ENCODE measurements at places on chromosomes 4 and X.

GRCh38 chrX:23372220-23372902 is 37.7 kb downstream of the PTCHD1 start:
- no peak for DNase-seq

DNA sequence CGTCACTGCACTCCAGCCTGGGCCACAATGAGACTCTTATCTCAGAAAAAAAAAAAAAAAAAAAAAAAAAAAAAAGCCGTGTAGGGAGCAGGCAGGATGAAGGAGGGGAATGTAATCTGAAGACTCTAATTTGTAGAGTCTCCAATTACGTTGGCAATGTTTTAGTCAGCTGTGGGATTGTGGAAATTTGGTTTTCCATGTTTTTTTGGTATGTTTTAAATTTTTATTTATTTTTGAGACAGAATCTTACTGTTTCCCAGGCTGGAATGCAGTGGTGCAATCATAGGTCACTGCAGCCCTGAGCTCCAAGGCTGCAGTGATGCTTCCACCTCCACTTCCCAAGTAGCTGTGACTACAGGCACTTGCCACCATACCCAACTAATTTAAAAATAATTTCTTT is 56.5 kb downstream of the NSD2 start:
- DNase-seq: no peak

- peak; percentile 78 for DNase-seq
Measured at GRCh38 chr4:48578132-48578968, 88.3 kb downstream of the ZAR1 start.

- no peak for DNase-seq
Measured at GRCh38 chrX:52425775-52426174, 57.0 kb downstream of the XAGE2 start.

DNA sequence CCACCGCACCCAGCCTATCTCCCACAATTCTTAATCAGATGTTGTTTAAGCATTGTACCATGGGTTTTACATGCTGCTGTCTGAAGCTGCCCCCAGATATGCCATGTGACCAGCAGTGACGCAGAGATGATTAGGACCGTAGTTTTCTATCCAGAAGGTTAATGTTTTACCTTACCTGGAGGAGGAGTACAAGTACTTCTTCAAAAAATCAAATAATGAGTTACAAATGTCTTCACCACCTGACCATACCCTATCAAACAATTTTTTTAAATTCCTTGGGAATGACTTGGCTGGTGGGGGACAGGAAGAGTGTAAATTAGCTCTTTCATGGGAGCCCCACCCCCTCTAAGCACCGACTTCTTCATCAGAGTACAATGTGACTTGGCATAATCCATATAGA is 16.2 kb upstream of the SGMS2 start:
- DNase-seq: no peak

DNA sequence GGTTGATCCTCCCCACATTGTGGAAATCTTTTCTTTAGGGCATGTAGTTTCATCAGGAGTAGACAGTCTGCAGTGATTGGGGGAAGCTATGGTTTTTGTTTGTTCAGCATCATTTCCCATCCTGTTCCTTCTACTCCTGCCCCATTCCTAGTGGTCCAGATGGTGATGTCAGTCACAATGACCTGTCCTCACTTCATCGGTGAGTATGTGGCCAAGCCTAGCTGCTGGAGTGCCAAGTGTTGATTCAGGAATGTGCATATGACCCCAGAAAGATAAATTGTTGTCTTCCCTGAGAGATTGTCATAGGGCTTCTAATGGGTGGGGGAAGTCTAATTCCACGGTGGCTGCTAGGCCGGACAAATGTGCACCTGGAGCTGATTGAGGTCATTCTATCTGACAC is 130.6 kb upstream of the FAT1 start:
- DNase-seq: no peak

GRCh38 chr4:53366301-53366716 is 448 bp upstream of the SCFD2 start:
- DNase-seq: no peak

- DNase-seq: no peak
Measured at GRCh38 chrX:105458846-105459245, 238.4 kb upstream of the TEX13A start.

DNA sequence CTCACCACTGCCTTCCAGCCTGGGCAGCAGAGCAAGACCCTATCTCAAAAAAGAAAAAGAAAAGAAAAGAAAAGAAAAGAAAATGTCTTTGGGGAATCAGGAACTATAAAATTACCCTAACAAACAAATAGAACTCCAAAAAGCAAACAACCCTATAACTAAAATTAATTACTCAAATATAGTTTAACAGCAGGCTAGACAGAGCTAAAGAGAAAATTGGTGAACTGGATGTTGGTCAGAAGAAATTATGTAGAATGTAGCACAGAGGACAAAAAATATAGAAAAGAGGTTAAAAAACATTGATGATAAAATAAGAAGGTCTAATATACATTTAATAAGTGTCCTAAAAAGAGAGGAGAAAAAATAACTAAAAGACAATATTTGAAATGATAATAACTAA is 27.8 kb upstream of the WWC2 start:
- DNase-seq: no peak

DNA sequence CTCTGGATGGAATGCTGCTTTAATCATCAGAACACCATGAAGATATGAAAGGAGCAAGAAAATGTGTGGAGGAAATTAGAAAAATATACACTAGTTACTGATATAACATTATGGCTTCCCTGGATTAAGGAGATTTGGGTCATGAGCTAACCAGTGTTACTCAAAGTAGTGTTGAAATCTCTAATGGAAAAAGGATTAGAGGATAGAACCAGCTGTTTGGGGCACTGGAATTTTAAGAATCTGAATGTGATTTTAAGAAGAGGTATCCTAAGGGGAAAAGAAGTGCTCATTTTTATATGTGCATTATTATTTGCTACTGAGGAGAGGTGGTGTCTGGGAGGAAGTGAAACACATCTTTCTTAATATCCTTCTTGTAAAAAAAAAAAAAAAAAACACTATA is 164.1 kb upstream of the PPARGC1A start:
- DNase-seq: no peak

DNA sequence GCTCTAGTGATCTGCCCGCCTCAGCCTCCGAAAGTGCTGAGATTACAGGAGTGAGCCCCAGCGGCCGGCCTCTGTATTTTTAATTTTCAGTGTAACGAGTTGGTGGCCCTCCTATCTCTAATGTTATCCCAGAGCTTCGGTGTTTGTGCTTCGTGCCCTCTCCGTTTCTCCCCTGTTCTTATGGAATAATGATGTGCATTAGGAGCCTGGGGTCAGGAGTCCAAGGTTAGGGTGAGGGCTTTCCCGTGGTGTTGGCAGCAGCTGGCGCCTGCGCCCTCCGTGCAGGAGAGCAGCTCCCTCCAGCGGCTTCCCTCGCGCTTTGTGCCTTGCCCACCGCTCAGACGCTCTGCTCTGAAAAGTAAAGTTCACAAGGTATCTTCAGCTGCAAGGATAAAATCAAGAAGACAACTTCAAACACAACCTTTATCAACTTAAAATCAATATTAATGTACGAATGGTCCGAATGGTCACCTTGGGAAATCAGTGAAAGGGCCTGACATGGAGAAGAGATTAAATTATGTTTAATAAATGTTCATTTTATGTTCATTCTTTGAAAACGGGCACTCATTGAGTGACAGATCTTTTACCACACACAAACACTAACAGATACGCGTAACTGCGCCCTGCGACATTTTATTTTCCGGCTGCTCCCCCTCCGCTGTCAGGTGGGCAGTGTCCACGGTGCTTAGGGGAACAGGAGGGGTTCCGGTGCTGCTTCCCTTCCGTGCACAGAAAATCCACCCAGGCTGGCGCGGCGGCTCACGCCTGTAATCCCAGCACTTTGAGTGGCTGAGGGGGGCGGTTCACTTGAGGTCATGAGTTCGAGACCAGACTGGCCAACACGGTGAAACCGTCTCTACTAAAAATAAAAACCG is 62.4 kb downstream of the TRAPPC11 start:
- peak; percentile 22 for DNase-seq

Data from epithelial cell of esophagus (primary cell).